Mesangial cell (primary cell): ENCODE measurements at places on chromosomes 5 and 9. TPM values are rescaled to one million over a fixed set of nuclear protein-coding genes. Genes with fewer than 3 reads are reported as not detected.

Gene RETREG1
- total RNA-seq, result 3.3 and 6.0 TPM in 2 replicates

Gene RELL2
- 4.6 and 5.8 TPM in 2 replicates for total RNA-seq

Gene OTP
- total RNA-seq, result not detected in 2 replicates

Gene FAM200C
- 1.5 and 2.1 TPM in 2 replicates for total RNA-seq

Gene AIF1L
- 16.5 and 61.1 TPM in 2 replicates for total RNA-seq

Gene SPINK7
- not detected in 2 replicates for total RNA-seq

Gene SPATA31E1
- total RNA-seq, result not detected in 2 replicates

Gene RNF208
- total RNA-seq, result 1.6 and 5.3 TPM in 2 replicates

Gene MRPS27
- total RNA-seq, result 59.2 and 63.1 TPM in 2 replicates

Gene ZNF462
- 17.1 and 25.7 TPM in 2 replicates for total RNA-seq

Gene PCDHGC3
- total RNA-seq, result 36.5 and 60.1 TPM in 2 replicates

Gene SLC23A1
- total RNA-seq, result 0.38 TPM in 1 of 2 replicates, not detected in the other

Gene FOXI1
- total RNA-seq, result not detected in 2 replicates

Gene IFT74
- total RNA-seq, result 4.9 and 6.5 TPM in 2 replicates

Gene IL33
- total RNA-seq, result not detected in 2 replicates

Gene FAM151B
- total RNA-seq, result 0.16 and 0.89 TPM in 2 replicates

Gene SLC6A19
- not detected in 2 replicates for total RNA-seq

Gene RGS7BP
- 0.89 TPM in 1 of 2 replicates, not detected in the other for total RNA-seq

Gene MAT2B
- 33.5 and 46.9 TPM in 2 replicates for total RNA-seq

Gene FCN2
- not detected in 2 replicates for total RNA-seq

Gene PCDHGB1
- 0.49 and 2.9 TPM in 2 replicates for total RNA-seq
